ENCODE measurements at places on chromosomes 1 and 21.

DNA sequence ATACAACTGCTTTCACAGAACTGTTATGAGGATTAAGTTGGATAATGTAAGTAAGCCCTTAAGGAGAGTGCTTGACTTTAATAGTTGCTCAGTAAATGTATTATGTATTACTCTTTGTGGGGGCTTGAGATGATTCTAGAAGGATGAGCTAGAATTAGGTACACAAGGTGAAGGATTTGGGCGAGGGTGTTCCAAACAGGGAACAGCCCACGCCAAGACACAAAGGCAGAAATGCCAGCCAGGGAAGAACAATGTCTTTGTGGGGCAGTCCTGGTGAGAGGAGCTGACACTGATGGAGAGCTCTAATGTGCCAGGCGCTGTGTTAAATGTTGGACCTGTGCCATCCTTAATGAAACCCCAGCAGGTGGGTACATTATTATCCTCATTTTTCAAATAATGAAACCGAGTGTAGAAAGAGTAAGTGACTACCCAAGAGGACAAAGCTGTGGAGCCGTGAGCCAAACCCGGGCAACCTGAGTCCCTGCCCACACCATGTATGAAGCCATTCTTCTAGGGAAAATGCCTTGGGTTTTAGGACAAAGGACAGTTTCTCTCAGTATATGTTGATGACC is 362.4 kb downstream of the HHAT start:
- no peak for DNase-seq

- DNase-seq, result no peak
Measured at GRCh38 chr1:209609041-209609790, 25.7 kb downstream of the CAMK1G start.

DNA sequence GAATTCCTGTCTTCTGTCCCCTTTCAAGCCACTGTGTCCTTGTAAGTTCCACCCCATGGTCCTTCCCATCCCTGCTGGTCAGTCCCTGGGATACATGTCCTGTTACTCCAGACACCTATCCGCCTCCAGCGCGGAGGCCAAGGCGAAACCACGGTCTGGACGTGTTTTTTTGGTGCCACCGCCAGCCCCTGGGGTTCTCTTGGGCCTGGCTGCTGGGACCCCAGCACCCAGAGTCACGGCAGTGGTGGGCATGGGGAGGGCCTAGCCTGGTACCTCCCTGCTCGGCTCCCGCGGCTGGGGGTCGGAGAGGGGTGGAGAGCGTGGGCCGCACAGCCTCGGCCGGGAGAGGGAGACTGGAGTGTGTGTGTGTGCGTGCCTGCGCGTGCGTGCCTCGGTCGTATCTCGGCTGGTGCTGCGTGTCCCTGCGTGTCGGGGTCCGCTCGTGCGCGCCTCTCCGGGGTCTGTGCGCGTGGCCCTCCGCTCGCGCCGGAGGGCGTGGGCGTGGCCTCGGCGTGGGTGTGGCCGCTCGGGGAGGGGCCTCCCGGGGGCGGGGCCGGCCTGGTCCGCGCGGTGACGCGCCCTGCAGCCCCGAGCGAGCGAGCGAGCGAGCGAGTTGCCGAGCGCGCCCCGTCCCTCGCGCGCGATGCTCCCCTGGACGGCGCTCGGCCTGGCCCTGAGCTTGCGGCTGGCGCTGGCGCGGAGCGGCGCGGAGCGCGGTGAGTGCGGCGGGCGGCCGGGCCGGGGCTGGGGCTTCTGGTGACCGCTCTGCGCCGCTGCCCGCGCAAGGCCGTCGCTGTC is at the start of gene VWA1:
VWA1 (plus strand) TSS at position 585 of the 798 bp plus-strand sequence; CDS start at position 644, 59 bp downstream.
- DNase-seq, result no peak

DNA sequence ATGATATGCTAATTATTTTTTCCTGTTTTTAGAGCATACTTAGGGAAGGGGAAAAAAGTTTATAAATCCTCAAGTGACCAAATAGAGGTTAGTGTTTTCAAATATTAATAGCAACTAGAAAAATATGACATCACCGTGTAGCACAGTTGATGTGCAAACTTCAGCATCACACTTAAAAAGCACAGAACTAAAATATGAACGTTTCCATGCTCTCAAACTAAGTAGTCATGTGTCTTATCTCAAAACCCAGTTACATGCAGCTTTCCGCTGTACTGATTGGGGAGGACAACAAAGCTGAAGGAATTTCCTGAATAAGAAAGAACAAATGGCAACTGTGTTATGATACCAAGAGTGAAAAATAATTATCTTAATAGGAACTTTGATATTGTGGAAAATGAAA is 903.7 kb downstream of the ADGRL2 start:
- peak; percentile 8 for DNase-seq

GRCh38 chr1:32858136-32858535 is 12.6 kb downstream of the FNDC5 start:
- DNase-seq, result no peak

GRCh38 chr1:89589515-89589914 is 43.4 kb upstream of the LRRC8C start:
- DNase-seq, result no peak
